Mesenteric fat pad (tissue), 1 donor: ENCODE measurements at places on chromosomes 12 and 14. TPM values are rescaled to one million over a fixed set of nuclear protein-coding genes. Genes with fewer than 3 reads are reported as not detected.

GRCh38 chr12:53495903-53496751, 3.1 kb downstream of the MAP3K12 start:
- DNase-seq, result peak; percentile 62

- peak; percentile 78 for DNase-seq
Observed at GRCh38 chr12:47870175-47870781, 34.5 kb downstream of the VDR start.

DNA sequence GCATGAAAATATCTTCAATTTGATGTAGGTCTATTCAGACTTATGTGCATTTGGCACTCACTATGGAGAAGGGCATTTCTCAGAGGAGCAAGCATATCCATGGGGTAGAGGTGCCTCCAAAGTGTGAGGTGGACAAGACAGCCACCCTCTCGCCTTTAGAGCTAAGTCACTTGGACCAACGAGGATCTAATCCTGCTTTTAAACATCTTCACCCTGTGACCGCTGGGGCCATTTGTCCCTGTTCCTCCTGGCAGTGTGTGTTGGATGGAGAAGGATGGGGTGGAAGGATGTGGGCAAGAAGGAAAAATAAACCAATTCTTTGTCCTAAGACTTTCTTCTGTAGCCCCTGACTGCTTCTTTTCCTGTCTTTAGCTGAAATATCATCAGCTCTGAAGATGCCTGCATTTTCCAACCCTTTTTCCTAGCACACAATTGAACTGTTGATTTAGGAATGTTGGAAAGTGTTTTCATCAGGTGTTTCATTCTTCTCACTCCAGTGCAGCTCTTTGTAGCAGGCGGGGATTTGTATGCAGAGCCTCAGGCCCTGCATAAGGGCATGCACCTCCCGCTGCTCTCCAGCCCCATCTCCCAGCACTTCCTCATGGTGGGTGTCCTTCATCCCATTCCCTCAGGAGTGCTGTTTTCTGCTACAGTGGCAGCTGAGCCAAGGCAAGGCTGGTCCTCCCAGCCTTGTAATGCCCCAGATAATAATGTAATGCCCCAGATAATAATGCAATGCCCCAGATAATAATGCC, 5.3 kb downstream of the FGF6 start:
- DNase-seq, result no peak

GRCh38 chr12:131074221-131075083, 120.7 kb downstream of the ADGRD1 start:
- DNase-seq, result peak; percentile 87

MYO1H gene
- total RNA-seq, result 0.10 TPM

BATF gene
- total RNA-seq, result 8.1 TPM

DNA sequence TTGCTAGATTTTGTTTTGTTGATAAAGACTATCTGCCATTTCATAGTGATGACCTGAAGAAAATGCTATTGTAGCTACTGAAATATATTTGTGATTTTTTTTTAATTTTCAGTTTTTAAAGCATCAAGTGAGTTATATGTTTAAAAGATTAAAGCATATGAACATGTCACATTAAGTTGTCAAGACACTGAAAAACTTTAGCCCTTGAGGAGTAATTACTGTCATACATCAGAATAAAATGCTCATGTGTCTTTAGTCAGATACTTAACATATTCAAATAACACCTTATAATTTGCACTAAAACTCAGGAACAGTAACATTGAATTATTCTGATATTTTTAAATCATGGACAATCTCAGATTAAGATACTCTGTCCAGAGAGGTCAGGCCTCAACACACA, 108.1 kb upstream of the ATXN7L3B start:
- no peak for DNase-seq

- DNase-seq, result no peak
Observed at GRCh38 chr14:76708028-76708427, 53.2 kb upstream of the VASH1 start.

- DNase-seq, result no peak
Observed at GRCh38 chr12:132146098-132146497, 1.8 kb downstream of the NOC4L start.

DNA sequence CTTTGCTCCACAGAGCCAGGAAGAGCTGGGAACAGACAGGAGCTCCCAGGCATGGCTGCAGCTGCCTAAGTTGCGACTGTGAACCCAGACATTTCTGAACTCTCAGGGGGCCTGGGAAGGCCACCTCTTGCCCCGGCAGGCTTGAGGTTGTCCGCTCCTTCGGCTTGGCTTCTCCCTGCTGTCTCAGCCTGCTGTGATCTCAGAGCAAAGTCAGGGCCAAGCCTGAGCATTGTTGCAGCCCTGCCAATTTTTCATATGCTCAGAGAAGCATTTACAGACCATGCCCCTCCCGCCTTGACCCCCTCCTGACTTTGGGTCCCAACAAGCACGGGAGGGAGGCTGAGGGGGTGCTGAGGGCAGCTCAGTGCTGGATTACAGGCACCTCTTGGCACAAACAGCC, 1439.1 kb upstream of the FLRT2 start:
- DNase-seq, result no peak

- no peak for DNase-seq
Observed at GRCh38 chr12:64946132-64946829, 121.8 kb downstream of the TBC1D30 start.

DNA sequence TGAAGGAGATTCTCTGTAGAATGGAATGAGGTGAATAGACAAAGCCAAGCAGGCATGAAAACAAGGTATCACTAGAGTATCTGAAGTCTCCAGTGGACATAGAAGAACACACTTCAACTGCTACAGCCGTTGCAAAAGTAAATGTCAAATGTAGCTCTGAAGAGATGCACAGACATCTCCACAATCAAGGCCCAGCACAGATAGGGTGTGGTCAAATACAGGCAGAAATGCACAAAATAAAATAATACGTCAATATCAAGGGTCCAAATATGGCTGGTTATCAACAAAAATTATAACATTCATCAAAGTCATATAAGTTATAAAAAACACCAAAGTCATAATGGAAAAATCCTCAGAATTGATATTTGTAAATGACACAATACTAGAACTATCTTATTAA, 1107.3 kb downstream of the TMEM121 start:
- DNase-seq, result no peak
